SW 1271 (cell line): ENCODE measurements at places on chromosomes 13 and 19.

GRCh38 chr19:28184997-28185396 is 1028.0 kb downstream of the UQCRFS1 start:
- no peak for DNase-seq

DNA sequence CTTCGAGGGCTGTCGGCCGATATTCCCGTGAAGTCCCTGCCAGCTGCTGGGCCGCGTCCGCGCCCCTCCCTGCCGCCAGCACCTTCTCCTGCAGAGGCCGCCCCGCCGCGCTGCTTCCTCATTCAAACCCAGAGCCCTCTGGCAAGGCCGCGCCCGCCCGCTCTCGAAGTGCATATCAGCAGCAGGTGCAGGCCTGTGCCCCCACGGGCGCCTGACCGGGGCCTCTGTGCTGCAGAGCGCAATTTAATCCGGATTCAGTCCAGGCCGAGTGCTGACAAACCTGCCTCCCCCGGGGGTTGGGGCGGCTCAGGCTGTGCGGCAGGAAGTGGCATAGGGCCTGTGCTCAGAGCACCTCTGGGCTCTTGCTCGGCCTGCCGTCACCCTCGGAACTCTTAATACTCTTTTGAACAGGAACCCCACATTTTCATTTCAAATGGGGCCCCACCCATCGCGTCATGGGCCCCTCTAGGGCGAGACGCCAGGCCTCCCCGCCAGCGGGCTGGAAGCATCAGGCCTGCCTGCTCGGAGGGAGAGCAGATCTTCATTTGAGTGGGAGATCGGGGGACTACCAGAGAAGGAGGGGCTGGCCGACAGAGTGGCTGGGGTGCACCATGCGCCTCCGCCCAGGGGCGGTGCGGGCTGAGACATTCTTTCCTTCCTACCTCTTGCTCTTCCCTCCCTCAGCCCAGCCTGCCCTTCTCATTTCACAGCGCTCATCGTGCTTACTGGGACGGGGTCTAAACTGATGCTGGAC is 125.7 kb downstream of the TNFRSF19 start:
- DNase-seq = no peak

DNA sequence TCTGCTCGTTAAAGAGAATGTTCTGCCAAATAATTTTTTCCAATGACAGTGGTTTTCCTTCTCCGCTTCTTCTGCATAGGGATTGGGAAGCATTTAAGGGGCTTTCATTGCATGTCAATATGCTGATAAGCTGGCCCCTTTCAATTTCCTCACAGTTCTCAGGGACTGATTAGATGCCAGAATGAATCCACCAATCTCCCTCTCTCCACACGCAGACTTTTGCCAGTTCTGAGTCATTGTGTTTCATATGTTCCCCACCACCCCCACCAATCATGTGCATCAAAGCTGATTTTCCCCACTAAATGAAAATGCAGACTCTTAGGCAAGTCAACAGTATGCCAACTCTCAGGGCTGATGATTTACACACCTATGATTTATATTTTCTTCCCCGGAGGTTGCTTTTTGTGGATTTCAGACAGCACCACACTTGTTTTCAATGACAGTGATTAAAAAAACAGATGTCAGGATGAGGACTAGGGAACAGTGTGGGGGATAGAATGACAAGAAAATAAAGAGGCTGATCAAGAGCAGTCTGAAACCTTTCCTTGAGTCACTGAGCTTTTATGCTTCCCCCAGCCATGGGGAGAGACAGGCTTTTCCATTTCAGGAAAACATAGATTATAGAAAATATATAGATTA is 47.9 kb upstream of the C13orf42 start:
- DNase-seq = no peak

- no peak for DNase-seq
Measured at GRCh38 chr13:60519496-60519895, 122.5 kb downstream of the TDRD3 start.

DNA sequence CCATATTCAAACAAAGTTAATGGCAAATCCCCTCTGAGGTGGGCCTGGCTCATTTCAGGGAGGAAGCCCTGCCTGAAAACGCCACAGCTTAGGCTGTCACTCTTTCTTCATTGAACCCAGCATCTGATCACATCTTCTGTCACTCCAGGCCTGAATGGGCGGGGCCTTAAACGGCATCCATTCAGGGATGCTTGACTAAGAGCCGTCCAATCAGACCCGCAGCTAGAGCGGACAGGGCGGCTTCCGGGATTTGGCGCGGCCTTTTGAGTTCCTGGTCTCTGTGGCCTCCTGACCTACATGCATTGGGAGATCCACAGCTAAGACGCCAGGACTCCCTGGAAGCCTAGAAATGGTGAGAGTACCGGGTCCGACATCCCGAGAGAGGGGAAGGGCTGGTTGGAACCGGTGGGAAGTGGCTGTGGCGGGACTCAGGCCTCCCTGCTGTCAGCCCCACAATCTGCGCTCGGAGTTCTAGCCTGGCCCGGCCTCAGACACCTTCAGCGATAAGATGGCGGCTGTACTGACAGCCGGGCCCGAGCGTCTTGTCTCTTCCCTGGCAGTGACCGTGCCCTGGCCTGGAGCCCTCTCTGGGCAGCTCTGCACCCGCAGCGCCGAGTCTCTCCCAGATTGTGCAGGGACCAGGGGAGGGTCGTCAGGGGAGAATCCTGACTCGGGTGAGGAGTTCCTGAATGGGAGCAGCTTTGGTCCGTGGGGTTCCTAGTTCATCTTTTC is at the start of gene ZNF723:
TSS of gene ZNF723 (plus strand) at position 261 of the 732 bp plus-strand sequence. CDS start at position 350, 89 bp downstream.
- no peak for DNase-seq

- no peak for DNase-seq
Measured at GRCh38 chr13:49346460-49346859, 97.4 kb downstream of the CAB39L start.

DNA sequence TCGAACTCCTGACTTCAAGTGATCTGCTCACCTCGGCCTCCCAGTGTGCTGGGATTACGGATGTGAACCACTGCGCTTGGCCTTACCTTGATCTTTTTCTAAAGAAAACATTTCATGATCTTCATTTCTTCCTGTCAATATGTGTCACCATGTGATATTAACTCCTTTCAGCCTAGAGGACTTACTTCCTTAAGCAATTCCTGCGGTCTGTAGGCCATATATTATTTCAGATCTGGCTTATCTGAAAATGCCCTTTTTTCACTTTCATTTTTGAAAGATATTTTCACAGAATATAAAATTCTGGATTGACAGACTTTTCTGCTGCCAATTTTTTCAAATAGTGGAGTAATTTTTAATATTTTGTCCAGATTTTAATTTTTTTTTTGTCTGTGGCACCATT is 2.0 kb upstream of the GPR32 start:
- no peak for DNase-seq
